ENCODE measurements at places on chromosomes 6 and 20.

- DNase-seq, result peak; percentile 61
Measured at GRCh38 chr20:51400051-51400926, 142.2 kb downstream of the NFATC2 start.

GRCh38 chr6:147825848-147826247 lies 317.4 kb downstream of the SAMD5 start:
- no peak for DNase-seq

DNA sequence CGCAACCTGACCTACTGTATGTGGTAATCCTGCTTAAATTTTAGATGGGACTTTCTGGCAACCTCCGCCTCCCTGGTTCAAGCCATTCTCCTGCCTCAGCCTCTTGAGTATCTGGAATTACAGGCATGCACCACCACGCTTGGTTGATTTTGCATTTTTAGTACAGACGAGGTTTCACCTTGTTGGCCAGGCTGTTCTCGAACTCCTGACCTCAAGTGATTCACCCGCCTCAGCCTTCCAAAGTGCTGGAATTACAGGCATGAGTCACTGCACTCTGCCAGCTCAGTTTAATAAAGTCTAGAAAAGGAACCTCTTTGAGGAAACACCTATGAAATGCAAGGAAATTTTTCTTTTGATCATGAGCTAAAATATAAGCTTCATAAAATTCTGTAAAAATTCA lies 9.0 kb upstream of the PLCB4 start:
- no peak for DNase-seq

GRCh38 chr20:2558581-2559278 lies 22.4 kb downstream of the TMC2 start:
- DNase-seq, result no peak

GRCh38 chr6:167952512-167952859 lies 45.0 kb upstream of the KIF25 start:
- no peak for DNase-seq

DNA sequence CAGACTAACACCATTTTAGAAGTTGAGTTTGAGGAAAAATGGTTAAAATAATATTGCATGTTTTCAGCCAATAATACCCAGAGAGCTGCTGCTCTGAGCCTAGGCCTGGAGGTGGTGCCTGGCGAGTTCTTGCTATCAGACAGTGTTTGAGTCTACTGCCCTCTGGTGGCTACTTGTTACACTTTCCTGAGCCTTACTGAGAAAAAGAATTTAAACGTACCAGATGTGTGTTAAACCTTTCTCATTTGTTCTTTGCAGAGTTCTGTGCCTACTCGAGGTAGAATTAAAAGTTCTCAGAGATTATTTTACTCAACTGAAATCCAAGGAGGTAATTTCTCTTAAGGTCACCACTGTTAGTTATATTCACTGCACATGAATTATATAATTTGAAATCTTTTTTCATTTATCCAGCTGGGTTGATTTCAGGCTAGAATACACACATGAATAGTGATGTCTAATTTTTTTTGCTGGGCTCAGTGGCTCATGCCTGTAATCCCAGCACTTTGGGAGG lies 38.2 kb downstream of the SHLD1 start:
- peak; percentile 38 for DNase-seq
